ENCODE measurements at places on chromosomes 6 and 20.

- no peak for DNase-seq
Measured at GRCh38 chr20:59923514-59923913, 9.9 kb downstream of the SYCP2 start.

DNA sequence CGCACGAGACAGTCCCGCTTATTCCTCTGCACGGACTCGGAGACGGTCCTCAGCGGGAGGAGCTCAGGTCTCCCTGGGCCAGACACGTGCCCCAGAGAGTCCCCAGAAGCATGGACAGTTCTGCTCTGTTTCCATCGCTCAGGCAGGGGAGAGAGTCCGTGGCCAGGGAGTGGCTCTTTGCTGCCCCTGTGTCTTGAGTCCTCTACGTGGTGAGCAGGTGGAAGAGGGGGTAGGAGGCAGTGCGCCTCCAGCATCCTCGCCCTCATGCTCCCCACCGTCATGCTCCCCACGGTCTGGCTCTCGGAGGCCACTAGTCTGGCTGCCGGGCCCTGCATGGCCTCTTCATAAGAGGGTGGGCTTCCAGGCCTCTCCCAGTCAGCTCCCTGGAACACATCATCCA is 8.9 kb downstream of the TAGAP start:
- no peak for DNase-seq

GRCh38 chr6:52457096-52457495 is 37.0 kb downstream of the EFHC1 start:
- DNase-seq, result no peak

DNA sequence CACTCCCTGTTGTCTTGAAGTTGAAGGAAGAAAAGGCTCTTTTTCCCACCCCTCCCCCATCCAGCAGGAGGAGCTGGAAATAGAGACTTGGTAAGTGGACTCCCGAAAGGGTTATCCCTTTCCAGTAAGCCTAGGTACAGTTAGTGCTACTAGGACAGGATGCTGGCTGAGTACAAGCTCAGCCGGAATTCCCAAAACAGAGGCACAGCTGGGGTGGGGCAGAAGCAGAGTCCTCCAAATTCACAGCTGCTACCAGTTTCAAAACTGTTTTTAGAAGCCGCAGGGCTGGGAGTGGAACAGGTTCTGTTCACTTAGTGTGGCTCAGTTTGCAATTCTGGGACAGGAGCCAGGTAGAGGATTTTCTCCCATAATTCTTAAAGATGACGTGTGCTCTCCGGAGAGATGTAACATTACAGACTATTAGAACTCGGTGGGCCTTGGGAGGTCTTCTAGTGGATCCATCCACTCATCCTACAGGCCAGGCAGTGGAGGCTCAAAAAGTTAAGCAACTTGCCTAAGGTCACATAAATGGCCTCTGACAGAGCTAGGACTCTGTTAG is 19.0 kb upstream of the UTRN start:
- DNase-seq, result peak; percentile 90

DNA sequence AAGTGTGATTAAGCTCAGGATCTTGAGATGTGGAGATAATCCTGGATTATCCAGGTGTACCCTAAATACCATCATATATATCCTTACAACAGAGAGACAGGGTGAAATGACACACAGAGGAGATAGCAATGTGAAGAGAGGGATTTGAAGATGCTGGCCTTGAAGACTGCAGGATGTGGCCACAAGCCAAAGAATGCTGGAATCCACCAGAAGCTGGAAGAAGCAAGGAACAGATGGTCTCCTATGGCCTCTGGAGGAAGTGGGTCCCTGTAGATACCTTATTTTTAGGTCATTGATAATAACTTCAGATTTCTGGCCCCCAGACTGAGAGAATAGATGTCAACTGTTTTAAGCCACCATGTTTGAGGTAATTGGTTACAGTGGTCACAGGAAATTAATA is 95.0 kb downstream of the PAK5 start:
- no peak for DNase-seq

GRCh38 chr20:22584522-22584921 is at the start of gene FOXA2:
TSS of gene FOXA2 (minus strand) at chr20:22584572. CDS start at chr20:22584278, 294 bp downstream.
- DNase-seq, result no peak

DNA sequence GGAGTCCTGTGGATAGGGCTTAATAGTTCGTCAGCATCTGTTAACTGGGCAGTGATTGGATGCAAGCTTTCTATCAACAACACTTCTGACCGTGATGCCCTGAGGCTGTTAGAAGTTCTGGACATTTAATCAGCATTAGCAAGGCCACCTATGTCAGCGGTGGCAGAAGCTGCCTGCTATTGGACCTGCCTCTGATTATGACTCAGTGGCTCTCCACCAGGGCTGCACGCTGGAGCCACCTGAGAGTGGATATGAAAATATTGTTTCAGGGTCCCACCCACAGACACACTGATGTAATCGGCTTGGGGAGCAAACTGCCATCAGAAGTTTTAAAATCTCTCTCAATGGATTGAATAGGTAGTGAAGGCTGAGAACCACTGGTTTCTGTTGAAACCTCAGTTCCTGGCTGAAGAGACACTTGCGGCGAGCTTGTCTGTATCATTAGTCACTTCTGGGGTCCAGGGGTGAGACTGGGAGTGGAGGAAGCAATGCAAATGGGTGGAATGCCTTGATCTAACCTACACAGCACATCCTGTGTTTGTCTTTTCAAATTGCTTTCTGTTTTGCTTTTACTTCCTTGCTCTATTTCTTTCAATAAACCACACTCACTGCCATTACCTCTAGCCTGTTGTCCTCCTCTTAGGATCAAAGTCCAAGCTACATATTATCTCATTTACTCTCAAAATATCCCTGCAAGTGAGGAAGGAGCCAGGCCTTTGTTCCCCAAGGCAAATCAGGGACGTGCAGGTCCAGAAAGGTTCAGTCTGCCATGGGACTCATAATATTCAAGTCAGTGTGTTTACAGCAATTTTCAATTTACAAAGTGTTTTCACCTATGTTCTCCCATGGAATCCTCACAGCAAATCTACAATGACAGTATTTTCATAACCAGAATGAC is 4.2 kb downstream of the CLIC5 start:
- DNase-seq, result no peak

DNA sequence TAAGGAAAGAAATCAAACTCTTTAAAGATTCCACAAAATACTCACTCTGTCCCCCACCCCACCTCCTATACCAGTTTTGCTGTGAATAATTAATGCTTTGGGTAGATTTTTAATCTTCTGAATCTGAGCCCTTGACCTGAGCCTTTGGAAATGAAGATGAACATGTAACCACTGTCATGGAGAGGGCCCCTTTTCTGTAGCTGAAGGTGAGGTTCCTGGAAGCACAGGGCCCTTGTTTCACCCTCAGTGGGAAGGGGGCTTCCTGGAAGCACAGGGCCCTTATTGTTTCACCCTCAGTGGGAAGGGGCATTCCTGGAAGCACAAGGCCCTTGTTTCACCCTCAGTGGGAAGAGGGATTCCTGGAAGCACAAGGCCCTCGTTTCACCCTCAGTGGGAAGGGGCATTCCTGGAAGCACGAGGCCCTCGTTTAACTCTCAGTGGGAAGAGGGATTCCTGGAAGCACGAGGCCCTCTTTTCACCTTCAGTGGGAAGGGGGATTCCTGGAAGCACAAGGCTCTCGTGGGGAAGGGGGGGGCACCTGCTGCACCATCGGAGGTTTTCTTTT is 75.7 kb downstream of the DACT2 start:
- DNase-seq, result no peak

DNA sequence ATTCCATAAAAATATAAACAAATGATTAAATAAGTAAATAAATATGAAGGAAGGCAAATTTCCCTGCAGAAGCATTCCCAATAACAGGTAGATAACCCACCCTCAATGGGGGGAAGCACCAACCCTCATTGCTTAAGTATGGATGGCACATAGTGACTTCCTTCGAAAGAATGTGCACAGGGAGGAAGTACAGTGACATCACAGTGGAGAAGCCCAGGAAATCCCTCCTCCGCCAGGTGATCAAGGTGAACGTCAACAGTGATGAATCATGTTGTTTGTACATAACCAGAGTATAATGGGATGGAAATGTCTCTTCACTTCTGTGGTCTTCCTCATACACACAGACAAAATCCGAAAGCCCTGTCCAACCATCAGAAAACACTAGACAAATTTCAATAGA is 267.9 kb downstream of the THBS2 start:
- DNase-seq, result no peak

- no peak for DNase-seq
Measured at GRCh38 chr20:53352727-53353440, 240.8 kb downstream of the ZNF217 start.

DNA sequence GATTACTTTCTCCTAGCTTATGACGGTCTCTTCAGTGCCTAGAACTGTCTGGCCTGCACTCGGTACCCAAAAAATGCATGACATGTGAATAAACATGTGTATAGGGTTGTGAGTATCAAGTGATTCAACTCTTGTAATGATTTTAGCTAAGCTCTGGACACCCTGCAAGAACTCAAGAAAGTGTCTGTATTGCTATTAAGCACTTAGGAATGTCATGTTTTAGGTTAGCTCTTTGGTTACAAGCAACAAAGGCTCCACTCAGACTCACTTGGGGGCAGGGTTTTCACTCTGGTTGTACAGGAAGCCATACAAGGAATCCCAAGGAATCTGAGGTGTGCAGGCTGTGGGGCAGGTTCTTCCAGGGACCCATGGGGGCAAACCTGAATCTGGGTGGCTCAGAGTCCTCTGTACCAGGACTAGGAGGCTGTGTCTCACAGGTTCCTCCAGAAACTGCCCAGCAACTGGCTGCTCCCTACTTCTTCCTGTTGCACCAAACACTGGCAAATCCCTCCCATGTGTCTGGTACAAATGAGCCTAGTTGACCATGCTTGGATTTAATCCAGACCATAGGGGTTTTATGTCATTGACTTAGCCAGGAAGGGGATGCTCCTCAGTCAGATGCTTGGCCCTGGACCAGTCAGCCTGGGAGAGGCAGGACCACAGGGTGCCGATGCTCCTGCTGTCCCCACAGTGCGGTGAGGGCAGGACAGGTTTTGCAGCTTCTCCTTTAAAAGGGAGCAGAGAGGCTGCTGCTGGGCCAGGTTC is 77.9 kb upstream of the CDH4 start:
- no peak for DNase-seq

GRCh38 chr20:14622796-14623195 is 285.4 kb upstream of the FLRT3 start:
- peak; percentile 33 for DNase-seq

DNA sequence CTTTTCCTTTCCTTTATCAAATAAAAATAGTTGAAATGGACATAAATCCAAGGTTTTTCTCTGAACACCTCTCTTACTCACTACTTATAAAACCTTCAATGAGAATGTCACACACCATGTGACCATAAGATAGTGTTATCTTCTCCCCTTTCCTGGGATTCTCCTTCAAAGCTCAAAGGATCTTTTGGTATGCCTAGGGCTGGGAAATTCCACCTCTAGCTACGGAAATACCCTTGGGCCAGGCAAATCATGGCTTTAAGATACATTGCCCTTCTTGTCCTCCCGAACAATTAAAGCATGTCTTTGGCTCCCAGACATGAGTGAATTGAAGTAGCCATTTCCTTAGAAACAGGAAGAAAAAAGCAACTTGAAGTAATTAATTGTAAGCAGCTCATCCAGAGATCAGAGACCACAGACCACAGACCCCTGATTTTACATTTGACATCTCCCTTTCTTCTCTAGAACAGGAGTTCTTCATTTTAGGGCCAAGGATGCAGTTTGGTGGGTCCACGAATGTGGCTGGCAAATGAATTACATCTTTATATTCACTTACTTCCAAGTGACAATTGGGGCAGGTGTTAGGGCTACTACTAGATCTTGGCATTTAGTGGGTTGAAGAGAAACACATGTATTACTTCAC is 4.1 kb downstream of the PLCB4 start:
- DNase-seq, result no peak

- DNase-seq, result peak; percentile 22
Measured at GRCh38 chr6:42279144-42279781, 61.6 kb upstream of the MRPS10 start.

- DNase-seq, result no peak
Measured at GRCh38 chr20:43987531-43987930, 72.9 kb downstream of the TOX2 start.

GRCh38 chr6:26141378-26141904 is 54.2 kb downstream of the HFE start:
- DNase-seq, result no peak

- DNase-seq, result no peak
Measured at GRCh38 chr6:52482903-52483670, 62.9 kb downstream of the EFHC1 start.

- DNase-seq, result no peak
Measured at GRCh38 chr6:31158863-31159855, 770 bp downstream of the TCF19 start.

GRCh38 chr20:53695797-53696527 is 102.3 kb upstream of the ZNF217 start:
- no peak for DNase-seq

- DNase-seq, result no peak
Measured at GRCh38 chr6:103027271-103027931, 1633.9 kb downstream of the GRIK2 start.

GRCh38 chr6:50709366-50709734 is 4.0 kb upstream of the TFAP2D start:
- DNase-seq, result no peak

- DNase-seq, result no peak
Measured at GRCh38 chr20:63697868-63698545, 1.6 kb downstream of the TNFRSF6B start.

DNA sequence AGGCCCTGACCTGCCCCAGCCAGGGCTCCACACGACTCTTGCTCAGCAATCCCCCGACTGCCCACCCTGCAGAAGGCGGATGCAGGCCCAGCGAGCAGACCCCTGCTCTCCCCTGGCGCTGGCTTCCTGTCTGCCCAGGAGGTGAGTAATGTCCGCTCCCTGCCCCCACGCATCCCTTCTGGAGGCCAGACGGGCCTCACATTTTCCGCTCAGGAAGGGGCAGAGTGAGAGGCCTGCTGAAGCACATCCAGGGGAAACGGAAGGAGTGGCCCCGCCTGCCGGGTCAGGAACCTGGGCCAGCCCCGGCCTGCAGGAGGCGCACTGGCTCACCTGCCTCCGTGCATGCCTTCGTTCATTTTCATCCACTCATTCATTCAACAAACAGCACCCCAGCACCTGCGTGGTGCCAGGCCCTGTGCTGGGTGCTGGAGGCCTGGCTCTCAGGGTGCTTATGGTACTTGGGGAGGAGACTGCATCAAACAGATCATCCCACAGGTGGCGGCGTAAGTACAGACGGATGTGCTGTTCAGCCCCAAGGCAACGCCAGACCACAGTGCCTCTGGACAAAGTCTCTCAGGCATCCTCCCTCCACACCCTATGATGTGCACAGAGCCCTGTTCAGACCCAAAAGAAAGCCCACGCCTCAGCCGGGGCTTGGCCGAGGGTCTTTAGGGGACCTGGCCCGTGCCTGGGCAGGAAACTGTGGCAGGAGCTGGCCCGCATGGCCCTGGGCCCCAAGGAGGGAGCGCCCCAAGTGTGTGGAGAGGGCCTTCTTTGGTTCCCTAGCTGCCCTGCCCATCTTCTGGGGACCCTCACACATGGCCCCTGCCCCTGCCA is 112.1 kb downstream of the ASXL1 start:
- peak; percentile 34 for DNase-seq

All from fibroblast of the conjunctiva (primary cell).